Naive thymus-derived CD4-positive, alpha-beta T cell (primary cell): ENCODE measurements at places on chromosomes 3 and 15. TPM values are rescaled to one million over a fixed set of nuclear protein-coding genes. Genes with fewer than 3 reads are reported as not detected.

The RTP1 gene
- not detected for polyA plus RNA-seq

The CACNA2D2 gene
- polyA plus RNA-seq: 0.32 TPM

The HOMER2 gene
- 3.8 TPM for polyA plus RNA-seq

The NUSAP1 gene
- polyA plus RNA-seq: 0.86 TPM

The CORO2B gene
- polyA plus RNA-seq: not detected

The CIP2A gene
- 1.7 TPM for polyA plus RNA-seq

The KCTD6 gene
- polyA plus RNA-seq: 4.1 TPM

The PLSCR1 gene
- 20.5 TPM for polyA plus RNA-seq

The HRH1 gene
- not detected for polyA plus RNA-seq

The NR2E3 gene
- not detected for polyA plus RNA-seq

The SLC12A1 gene
- polyA plus RNA-seq: not detected

DNA sequence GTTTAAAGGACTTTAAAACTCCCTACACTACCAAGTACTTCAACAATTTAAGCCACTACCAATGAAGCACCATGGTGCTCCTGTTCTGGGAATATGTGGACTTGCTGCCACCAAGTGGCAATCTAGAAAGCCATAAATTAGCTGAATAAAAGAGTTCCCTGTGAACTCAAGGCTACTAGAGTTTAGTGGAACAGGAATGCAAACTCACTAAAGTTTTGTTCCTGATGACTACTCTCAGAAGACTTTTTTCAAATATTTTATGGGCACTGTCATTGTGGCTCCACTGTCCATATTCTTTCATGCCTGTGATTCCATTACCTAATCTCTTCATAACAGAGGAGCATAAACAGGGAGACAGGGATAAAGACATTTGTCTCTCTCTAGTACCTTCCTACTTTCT lies 63.9 kb downstream of the TMCC1 start:
- peaks cover 7% of the 10 kb centered on the region for H3K4me1 ChIP-seq
- no peak overlapping the region for H3K4me3 ChIP-seq
- H3K27me3 ChIP-seq: no peaks in the 10 kb centered on the region
- H3K36me3 ChIP-seq: no peaks in the 10 kb centered on the region

DNA sequence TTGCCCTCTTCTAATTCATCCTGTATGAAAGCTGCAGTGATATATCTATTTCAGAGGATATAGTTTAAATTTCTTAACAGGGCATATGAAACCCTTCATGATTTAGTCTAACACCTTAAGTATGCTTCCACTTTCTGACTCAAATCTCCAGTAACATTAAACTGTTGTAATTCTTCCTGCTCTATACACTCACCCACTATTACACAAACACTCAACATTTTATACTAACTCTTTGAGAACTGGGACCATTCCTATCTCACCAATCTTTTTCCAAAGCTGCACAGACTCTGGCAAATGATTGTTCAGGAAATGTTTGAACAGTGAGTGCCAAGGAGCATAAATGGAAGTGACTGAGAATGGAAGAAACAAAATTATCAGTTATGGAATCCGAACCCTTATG lies 560.4 kb upstream of the DPPA4 start:
- H3K4me3 ChIP-seq: no peak overlapping the region
- no peak overlapping the region for H3K27ac ChIP-seq
- H3K36me3 ChIP-seq: no peaks in the 10 kb centered on the region
- DNase-seq: no peak

- H3K36me3 ChIP-seq: peaks cover 6% of the 10 kb centered on the region
- DNase-seq: no peak
- H3K27me3 ChIP-seq: no peaks in the 10 kb centered on the region
- H3K4me3 ChIP-seq: no peak overlapping the region
Observed at GRCh38 chr3:12807601-12808359, 11.3 kb downstream of the CAND2 start.

DNA sequence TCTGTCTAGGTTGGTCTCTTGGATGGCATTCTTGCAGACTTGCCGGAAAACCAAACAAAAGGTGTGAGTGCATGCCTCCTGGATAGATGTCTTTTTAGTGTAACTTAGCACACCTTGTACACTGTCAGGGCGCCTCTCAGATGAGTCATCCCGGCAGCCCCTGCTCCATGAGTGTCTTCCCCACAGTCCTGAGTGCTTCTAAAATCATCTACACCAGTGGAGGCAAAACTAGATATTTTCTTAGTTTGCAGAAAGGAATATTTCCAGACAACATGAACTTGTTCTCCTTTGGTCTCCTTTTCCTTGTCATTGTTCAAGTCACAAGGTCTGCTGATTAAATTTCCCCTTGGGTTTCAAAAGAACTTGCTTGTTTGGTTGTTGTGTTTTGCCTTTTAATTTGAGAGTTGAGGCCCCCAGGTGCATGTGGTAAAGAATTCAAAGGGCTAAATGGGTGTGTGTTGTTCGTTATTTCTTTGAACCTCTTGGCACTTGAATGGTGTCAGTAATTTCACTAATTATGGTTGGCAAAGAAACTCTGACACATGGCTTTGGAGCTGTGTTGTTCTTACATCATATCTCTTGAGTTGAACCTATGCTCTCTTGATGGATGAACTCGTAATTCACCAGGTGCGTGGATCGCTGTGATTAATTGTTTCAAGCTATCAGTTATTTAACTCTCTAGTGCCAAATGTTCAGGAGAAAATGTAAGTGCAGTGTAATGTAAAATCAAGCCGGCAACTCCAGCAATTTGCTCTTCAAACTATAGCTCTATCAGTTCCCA lies 98.2 kb downstream of the IGF1R start:
- no peaks in the 10 kb centered on the region for H3K36me3 ChIP-seq
- peaks cover 21% of the 10 kb centered on the region for H3K4me1 ChIP-seq
- no peak for DNase-seq

DNA sequence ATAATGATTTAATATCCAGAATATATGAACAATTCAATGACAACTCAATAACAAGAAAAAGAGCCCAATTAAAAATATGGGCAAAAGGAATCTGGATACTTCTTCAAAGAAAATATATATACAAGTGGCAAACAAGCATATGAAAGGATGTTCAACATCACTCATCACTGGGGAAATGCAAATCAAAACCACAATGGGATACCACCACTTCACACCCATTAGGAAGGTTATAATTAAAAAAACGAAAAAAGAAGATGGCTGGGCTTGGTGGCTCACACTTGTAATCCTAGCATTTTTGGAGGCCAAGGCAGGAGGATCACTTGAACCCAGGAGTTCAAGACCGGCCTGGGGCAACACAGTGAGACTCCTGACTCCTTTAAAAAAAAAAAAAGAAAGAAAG lies 4.1 kb downstream of the CCDC12 start:
- H3K4me3 ChIP-seq: no peak overlapping the region
- no peaks in the 10 kb centered on the region for H3K27me3 ChIP-seq
- no peaks in the 10 kb centered on the region for H3K36me3 ChIP-seq
- peaks cover 46% of the 10 kb centered on the region for H3K4me1 ChIP-seq

- no peaks in the 10 kb centered on the region for H3K27me3 ChIP-seq
- peaks cover 22% of the 10 kb centered on the region for H3K36me3 ChIP-seq
- H3K27ac ChIP-seq: no peak overlapping the region
- H3K4me3 ChIP-seq: no peak overlapping the region
- H3K4me1 ChIP-seq: no peaks in the 10 kb centered on the region
Observed at GRCh38 chr3:171123915-171124314, 97.4 kb upstream of the SLC2A2 start.

- peak; percentile 13 for DNase-seq
- no peak overlapping the region for H3K27ac ChIP-seq
- no peaks in the 10 kb centered on the region for H3K36me3 ChIP-seq
- no peaks in the 10 kb centered on the region for H3K27me3 ChIP-seq
- no peak overlapping the region for H3K4me3 ChIP-seq
- no peaks in the 10 kb centered on the region for H3K4me1 ChIP-seq
Observed at GRCh38 chr3:38805765-38806386, 10.1 kb downstream of the SCN10A start.

- no peaks in the 10 kb centered on the region for H3K4me1 ChIP-seq
- no peak overlapping the region for H3K27ac ChIP-seq
- DNase-seq: no peak
- H3K27me3 ChIP-seq: no peaks in the 10 kb centered on the region
Observed at GRCh38 chr3:154112146-154112852, 8.9 kb upstream of the ARHGEF26 start.

GRCh38 chr15:63908991-63909390 lies 75.2 kb upstream of the HERC1 start:
- H3K27me3 ChIP-seq: no peaks in the 10 kb centered on the region
- no peak overlapping the region for H3K4me3 ChIP-seq
- H3K36me3 ChIP-seq: no peaks in the 10 kb centered on the region

GRCh38 chr3:105829871-105830622 lies 38.8 kb downstream of the CBLB start:
- H3K27me3 ChIP-seq: no peaks in the 10 kb centered on the region
- H3K4me1 ChIP-seq: peaks cover 69% of the 10 kb centered on the region
- DNase-seq: peak; percentile 26
- no peak overlapping the region for H3K4me3 ChIP-seq
- no peaks in the 10 kb centered on the region for H3K36me3 ChIP-seq

- no peaks in the 10 kb centered on the region for H3K36me3 ChIP-seq
- no peak overlapping the region for H3K27ac ChIP-seq
- no peaks in the 10 kb centered on the region for H3K4me1 ChIP-seq
- no peak overlapping the region for H3K4me3 ChIP-seq
Observed at GRCh38 chr15:78216276-78217104, 17.9 kb downstream of the ACSBG1 start.

GRCh38 chr15:48021336-48022086 lies 99.3 kb upstream of the SLC24A5 start:
- no peaks in the 10 kb centered on the region for H3K4me1 ChIP-seq
- no peak overlapping the region for H3K4me3 ChIP-seq
- DNase-seq: no peak
- H3K36me3 ChIP-seq: no peaks in the 10 kb centered on the region

GRCh38 chr3:19065027-19065426 lies 83.3 kb upstream of the KCNH8 start:
- peak; percentile 17 for DNase-seq
- no peaks in the 10 kb centered on the region for H3K4me1 ChIP-seq
- H3K27ac ChIP-seq: no peak overlapping the region
- H3K36me3 ChIP-seq: no peaks in the 10 kb centered on the region
- H3K27me3 ChIP-seq: no peaks in the 10 kb centered on the region

- H3K4me1 ChIP-seq: peaks cover 12% of the 10 kb centered on the region
- no peak for DNase-seq
- H3K27ac ChIP-seq: no peak overlapping the region
- no peak overlapping the region for H3K4me3 ChIP-seq
Observed at GRCh38 chr3:188365184-188365583, 211.2 kb downstream of the LPP start.

GRCh38 chr3:47475029-47475569 lies 642 bp downstream of the SCAP start:
- H3K4me1 ChIP-seq: peaks cover 20% of the 10 kb centered on the region
- DNase-seq: no peak
- no peaks in the 10 kb centered on the region for H3K36me3 ChIP-seq
- no peaks in the 10 kb centered on the region for H3K27me3 ChIP-seq
- H3K4me3 ChIP-seq: peak overlapping the region; percentile 69
- H3K27ac ChIP-seq: peak overlapping the region; percentile 90

DNA sequence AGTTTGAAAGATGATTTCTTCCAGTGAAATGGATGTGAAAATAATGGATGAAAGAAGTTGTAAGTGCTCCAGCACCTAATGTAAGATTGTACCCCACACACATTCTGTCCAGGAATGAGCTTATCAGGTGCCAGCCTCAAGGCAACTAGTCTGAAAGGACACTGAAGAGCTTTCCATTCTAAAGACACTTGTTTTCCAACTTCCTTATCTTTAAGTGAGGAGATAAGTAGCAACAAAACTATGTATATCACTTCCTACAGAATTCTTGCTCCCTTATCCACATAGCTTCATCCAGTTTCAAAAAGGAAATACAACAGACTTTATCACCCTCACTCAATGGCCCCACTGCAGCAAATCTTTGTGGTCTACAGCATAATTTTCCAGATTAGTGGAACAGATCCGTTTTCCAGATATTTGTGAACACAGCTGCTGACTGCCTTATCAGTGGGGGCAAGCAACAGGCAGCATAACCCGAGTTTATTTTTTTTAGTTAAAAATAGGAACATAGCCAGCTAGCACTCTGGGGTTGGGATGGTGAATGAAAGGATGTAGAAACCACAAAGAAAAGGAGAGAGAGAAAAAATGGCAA lies 60.6 kb downstream of the CD200R1L start:
- no peak for DNase-seq
- no peaks in the 10 kb centered on the region for H3K4me1 ChIP-seq
- no peak overlapping the region for H3K4me3 ChIP-seq

DNA sequence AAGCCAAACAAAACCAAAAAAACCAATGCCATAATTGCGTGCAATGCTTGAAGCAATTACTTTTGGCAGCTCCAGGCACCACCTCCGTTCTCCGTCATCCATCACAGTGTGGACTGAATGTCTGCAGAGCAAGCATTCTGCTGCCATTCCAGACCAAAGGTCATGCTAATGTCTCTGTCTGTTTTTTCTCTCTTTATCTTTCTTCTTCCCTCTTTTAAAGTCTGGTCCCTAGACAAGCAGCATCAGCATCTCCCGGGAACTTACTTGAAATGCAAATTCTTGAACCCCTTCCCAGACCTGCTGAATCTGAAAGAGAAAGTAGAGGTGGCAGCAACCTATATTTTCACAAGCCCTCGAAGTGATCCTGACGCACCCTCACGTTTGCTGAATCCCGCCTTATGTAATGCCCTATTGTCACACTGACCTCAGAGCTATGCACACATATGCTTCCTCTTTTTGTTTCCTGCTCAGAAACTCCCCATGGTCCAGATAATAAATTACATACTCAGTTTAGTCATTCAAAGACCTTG lies 297.3 kb upstream of the PROK2 start:
- H3K36me3 ChIP-seq: no peaks in the 10 kb centered on the region
- H3K27me3 ChIP-seq: no peaks in the 10 kb centered on the region
- H3K4me1 ChIP-seq: no peaks in the 10 kb centered on the region
- no peak overlapping the region for H3K27ac ChIP-seq

DNA sequence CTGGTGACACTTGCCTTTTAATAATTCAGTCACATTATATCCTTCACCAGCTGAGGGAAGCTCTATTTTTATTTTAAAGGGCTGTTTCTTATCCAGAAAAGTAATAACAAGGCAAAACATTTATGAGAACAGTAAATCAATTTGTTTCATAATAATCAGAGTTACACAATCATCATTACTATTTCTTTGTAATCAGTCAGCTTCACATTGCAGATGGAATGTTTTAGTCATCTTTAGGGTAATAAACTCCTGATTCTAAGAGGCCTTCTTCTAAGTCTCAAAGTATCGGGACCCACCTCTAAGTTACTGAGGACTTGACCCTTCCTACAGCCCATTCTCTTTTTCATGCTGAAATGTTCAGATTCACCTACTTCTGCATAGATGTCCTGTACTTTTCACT lies 298.3 kb upstream of the TGFBR2 start:
- H3K27me3 ChIP-seq: no peaks in the 10 kb centered on the region
- no peak for DNase-seq
- H3K27ac ChIP-seq: no peak overlapping the region
- H3K36me3 ChIP-seq: no peaks in the 10 kb centered on the region

GRCh38 chr3:182644790-182645433 lies 148.4 kb upstream of the ATP11B start:
- no peak overlapping the region for H3K27ac ChIP-seq
- H3K27me3 ChIP-seq: no peaks in the 10 kb centered on the region
- no peak for DNase-seq
- no peak overlapping the region for H3K4me3 ChIP-seq
